Gastroesophageal sphincter (tissue), 4 donors: ENCODE measurements at places on chromosomes 16 and 17. TPM values are rescaled to one million over a fixed set of nuclear protein-coding genes. Genes with fewer than 3 reads are reported as not detected.
A peak's percentile ranks its signal among the peaks of the same experiment; 100 is the strongest.

DNA sequence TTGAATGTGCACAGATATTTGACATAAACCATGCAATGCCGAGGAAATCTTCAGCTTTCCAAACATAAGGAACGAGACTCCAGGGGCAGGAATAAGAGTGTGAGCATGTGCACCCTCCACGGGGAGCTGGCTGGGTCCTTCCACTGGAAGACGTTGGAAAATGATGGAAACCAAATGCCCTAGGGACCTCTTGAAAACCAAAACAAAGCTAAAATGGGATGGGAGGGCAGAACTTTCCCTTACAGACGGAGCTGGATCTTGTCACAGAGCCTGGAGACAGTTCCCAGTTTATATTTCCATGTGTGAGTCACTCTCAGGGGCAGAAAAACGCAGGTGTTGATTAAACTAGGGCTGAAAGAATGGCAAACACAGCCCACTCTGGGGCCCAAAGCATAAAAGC is 34.4 kb upstream of the DNAH17 start:
- peak; percentile 51 for ATAC-seq
- H3K36me3 ChIP-seq, result no peaks in the 10 kb centered on the region
- peak overlapping the region; percentile 31 for H3K27ac ChIP-seq

GRCh38 chr17:10726196-10726595 is 3.6 kb downstream of the TMEM220 start:
- no peak overlapping the region for H3K27ac ChIP-seq
- H3K36me3 ChIP-seq, result no peaks in the 10 kb centered on the region

GRCh38 chr16:89565506-89566372 is 5.3 kb downstream of the RPL13 start:
- H3K27ac ChIP-seq, result no peak overlapping the region
- ATAC-seq, result peak; percentile 43

GRCh38 chr17:43524945-43525575 is 21.1 kb downstream of the ETV4 start:
- H3K36me3 ChIP-seq, result peaks cover 10% of the 10 kb centered on the region
- H3K27ac ChIP-seq, result no peak overlapping the region
- H3K4me1 ChIP-seq, result peaks cover 9% of the 10 kb centered on the region
- no peak for ATAC-seq
- no peaks in the 10 kb centered on the region for H3K27me3 ChIP-seq
- no peak overlapping the region for H3K4me3 ChIP-seq

DNA sequence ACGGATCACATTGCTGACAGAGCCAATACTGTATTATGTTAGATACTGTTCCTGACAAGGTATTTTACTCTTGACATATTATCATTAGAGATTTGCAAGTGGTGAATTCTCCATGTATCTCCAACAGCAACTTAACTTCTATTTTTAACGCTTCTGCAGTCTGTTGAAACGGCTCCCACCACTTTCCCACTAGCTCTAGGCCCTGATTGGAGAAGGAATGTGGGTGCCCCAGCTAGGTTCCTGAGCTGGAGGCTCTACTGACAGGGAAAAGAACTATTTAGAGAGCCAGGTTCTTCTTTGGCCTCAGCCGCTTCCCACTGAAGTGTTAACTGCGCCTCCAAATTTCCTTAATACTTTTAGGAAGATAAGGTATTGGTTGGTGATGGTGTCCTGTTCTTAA is 191.8 kb downstream of the RBFOX1 start:
- no peaks in the 10 kb centered on the region for H3K36me3 ChIP-seq
- no peak for ATAC-seq
- H3K27me3 ChIP-seq, result no peaks in the 10 kb centered on the region
- no peaks in the 10 kb centered on the region for H3K4me1 ChIP-seq

Gene PRR11
- 3.3 TPM for total RNA-seq

Gene TMED6
- total RNA-seq, result not detected

Gene LRRC46
- total RNA-seq, result 1.3 TPM
